ENCODE measurements at places on chromosomes 3 and 15.

- no peak for DNase-seq
Measured at GRCh38 chr15:71447328-71448250, 332.3 kb downstream of the THSD4 start.

- peak; percentile 2 for DNase-seq
Measured at GRCh38 chr3:184015381-184016019, 2.2 kb downstream of the ABCC5 start.

GRCh38 chr3:134652409-134652831 is 1.6 kb upstream of the KY start:
- no peak for DNase-seq

DNA sequence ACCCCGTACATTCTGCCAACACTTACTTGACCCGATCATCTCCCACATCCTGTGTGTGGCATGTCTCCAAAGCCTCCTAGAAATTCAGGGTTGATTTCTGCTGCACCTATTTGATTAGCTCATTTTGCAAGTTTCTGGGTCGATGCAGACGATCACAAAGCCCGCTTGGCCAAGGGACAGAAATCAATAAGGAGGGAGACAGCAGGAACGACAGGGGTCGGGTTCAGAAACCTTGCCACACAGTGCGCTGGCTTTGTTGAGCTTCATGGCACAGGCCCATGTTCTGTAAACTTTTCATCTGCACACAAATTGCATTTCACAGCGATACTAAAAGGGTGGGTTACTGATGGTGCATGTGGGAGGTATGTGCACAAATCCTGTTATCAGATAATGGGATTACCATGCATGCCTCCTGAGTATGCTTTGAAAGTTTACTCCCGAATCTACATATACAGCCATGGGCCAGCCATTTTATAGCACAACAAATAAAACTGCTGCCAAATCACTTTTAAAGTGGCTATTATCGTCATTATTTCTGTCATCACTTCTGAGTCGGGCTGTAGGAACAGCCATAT is 95.9 kb upstream of the ATP11B start:
- no peak for DNase-seq

- DNase-seq: no peak
Measured at GRCh38 chr3:72903004-72903403, 15.2 kb downstream of the GXYLT2 start.

GRCh38 chr15:45249125-45249780 is 2.8 kb upstream of the SLC28A2 start:
- no peak for DNase-seq

- no peak for DNase-seq
Measured at GRCh38 chr15:61748529-61748928, 311.7 kb downstream of the VPS13C start.

GRCh38 chr15:47194718-47195117 is 522.6 kb upstream of the SEMA6D start:
- no peak for DNase-seq

DNA sequence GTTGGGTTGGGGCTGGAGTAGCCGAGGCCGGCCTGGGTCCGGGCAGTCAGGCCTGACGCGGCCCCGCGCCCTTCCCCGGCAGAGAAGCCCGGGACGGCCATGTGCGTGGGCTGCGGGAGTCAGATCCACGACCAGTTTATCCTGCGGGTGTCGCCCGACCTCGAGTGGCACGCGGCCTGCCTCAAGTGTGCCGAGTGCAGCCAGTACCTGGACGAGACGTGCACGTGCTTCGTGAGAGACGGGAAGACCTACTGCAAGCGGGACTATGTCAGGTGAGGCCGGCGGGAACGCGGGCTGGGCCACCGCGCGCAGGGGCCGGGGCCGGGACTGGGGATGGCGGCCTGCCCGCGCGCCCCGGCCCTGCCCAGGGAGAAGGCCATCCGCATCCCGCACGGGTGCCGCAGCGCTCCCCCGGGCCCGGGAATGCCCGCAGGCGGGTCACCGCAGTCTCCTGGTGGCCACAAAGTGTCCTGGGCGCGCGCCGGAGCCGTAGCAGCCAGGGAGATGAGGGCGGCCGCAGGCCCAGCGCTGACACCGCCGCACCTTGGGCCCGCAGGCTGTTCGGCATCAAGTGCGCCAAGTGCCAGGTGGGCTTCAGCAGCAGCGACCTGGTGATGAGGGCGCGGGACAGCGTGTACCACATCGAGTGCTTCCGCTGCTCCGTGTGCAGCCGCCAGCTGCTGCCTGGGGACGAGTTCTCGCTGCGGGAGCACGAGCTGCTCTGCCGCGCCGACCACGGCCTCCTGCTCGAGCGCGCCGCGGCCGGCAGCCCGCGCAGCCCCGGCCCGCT is 1.3 kb downstream of the ISL2 start:
- no peak for DNase-seq

DNA sequence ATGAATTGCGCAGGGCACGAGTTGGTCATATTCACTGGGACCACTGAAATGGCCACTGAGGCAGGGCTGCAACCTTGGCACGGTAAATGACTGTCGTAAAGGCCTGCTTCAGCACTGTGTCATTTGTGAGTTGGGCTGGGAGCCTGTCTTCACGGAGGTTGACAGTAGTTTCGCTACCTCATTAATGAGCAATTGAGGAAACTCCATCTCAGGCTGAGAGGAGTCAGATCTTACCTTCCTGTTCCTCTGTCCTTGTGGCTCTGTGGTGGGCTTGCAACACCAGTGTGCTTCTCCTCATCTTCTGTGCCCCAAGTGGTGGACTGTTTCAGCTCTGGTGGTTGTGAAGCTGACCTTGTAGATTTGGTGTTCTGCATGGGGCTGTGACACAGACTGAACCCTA is 80.1 kb upstream of the EIF1B start:
- DNase-seq: no peak

- DNase-seq: no peak
Measured at GRCh38 chr15:95291898-95292472, 1038.5 kb upstream of the NR2F2 start.

DNA sequence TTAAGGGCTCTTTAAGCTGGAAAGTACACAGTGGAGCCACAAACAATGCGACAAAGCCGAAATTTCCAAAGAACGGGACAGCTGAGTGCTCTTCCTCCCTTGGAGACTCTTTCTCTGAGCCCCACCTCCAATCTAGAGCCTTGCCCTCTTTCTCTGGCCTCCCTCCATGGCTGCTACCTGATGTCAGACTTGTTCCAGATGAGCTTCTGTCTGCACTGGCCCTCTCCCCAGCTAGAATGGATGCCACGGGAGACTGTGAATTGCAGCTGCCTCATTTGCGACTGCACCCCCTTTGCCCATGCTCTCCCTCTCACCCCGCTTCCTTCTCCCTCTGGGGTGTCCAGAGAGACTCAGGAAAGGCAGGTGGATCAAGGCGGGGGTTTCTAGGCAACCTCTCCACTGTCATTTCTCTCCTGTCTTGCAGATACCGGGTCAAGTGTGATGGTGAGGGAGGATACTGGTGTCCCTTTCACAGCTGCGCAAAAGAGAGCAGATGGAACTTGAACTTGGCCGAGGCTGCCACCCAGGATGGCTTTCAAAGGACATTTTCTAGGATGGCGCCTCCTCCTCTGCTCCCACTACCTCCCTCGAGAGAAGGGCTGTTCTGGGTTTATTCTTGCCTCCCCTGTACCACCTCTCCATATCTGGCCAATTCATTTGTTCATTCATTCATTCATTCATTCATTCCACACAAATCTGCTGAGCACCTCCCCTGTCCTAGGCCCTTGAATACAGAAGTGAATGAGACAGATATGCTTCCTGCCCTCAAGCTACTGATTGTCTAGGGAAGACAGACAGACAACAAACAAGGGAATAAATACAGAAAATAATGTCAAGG is 12.8 kb downstream of the ATP2B2 start:
- DNase-seq: no peak

DNA sequence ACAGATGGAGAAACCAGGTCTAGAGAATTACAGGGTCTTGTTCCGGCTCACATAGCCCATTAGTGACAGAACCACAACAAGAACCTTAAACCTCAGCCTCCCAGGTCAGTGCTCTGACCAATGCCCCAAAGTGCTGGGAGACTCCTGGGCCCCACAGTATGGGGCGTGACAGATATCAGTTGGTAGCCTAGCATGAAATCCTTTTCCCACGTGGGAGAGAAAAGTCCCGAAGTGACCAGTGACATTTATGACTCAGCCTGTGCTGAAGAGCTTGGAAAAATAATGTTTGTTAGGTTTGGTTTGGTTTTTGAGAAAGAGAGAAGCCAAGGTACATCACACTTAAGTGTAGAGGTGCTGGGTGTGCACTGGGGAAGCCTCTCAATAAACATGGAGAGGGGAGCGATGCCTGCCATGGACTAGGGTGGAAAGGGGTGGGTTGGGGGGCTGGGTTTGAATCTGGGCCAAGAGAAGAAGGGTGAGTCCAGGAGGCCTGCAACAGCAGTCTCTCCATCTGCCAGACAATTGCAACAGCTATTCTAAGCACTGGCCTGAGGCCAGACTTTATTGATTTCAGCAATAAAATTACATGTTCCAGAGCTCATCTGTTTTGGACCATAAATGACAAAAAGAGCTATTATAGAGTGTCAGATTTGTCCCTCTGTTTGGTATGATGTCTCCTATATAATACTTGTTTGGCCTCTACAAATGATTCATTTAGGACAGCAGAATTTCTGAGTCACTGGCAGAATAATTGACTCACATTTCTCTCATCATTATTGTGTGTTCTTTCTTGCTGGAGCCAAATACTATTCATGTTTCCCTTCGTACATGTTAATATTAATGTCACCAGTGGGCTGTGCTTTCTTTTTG is 43.4 kb downstream of the C2CD4A start:
- DNase-seq: no peak

GRCh38 chr3:86451749-86452148 is 539.2 kb downstream of the VGLL3 start:
- DNase-seq: no peak

DNA sequence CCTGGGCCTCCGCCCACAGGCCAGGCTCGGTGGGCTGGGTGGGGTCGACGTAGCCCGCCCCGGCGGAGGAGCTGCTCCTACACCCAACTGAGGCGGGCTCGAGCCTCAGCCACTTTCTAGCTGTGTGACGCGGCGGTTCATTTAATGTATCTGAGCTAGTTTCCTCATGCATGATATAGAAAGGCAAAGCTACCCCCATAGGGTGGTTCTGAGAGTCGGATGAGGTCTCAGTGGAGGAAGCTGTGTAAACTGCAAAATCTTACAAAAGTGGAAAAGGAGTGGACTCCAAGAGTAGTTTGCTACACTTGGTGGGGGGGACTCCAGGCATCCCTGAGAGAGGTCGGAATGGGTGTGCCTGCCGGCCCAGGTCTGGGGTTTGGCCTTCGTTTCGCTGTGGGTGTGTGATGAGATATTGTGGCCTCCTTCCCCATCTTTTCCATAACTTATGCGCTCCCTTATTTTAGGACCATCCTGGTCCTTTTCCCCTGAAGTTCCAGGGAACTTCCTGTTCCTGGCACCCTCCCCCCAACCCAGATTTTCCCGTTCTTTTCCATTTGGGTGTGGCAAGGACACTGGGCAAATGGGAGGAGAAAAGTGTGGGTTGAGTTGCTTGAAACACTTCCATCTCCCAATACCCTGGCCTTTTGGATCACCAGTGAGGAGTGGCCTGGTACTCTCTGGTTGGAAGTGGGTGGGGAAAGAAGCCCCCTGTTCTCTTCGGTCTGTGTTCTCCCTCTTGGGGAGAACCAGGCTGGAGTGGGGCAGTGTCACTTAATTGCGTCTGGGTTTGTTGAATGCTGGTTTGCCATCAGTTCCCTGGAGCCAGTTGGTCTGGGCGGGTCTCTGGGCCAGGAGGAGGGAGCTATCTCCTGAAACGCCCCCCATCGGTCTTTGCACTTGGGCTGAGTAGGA is 1.1 kb downstream of the PDIA5 start:
- no peak for DNase-seq

DNA sequence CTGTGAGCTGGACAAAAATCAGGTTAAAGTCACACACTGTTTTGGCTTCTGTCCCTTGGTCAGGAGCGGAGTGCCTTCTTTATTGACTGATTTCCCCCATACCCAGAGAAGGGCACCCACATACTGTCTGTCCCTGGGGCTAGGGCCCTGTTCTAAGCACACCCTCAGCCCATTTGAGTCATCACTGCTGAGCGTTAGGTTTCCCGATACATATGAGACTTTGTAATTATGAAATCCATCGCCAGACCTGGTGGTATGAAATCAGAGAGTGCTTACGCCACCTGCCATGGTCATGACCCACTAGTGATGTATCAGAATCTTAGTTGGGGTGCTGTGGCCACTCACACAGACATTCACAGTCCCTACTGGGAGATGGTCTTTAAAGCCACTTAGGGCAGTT is 96.8 kb downstream of the CHDH start:
- DNase-seq: no peak

DNA sequence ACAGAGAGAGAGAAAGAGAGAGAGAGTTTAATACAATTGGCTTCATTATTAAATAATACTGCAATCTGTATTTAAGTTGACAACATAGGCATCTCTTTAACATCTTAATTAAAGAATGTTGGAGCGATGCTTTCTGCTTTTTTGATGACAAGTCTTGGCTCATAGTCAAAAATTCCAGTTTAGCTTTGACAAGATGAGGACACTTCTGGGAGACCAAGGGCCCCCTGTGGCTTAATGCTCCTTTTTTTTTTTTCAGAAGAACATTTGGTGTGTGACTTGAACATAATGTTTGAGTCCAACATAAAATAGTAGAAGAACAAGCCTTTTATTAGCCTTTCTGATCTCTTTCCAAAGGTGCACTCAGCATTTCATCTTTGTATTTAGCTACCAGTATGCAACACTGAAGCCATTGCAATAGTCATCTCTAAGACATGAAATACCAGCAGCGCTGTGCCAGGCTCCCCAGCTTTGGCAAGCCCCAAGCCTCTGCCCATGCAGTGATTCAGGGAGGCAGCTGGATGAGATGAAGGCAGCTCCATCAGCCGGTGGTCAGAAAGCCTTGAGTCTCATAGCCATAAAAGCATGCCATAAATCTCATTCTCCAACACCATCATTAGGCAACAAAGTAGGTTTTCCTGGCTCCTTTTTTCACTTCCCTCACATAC is 349.4 kb upstream of the SEMA6D start:
- DNase-seq: no peak

GRCh38 chr3:17336291-17336690 is 406.1 kb downstream of the TBC1D5 start:
- no peak for DNase-seq

DNA sequence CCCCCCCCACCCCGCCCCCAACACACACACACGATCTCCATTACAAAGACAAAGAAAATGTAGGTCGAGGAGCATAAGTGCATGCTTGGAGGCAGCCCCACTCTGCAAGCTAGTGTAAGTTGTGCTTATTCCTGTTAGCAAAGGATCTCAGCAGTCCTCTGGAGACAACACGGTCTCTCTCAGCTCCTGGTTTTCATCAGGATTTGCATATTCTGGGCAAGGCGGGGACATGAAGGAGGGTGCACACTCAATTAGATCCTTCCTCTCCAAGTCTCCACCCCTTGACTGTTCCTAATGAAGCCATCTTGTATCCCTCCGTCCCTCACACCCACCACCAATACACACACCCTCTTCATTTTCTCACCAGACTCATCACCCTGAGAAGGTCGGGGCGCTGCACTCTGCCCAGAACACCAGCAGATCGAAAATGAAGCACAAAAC is 63.8 kb downstream of the MRPL46 start:
- DNase-seq: no peak

DNA sequence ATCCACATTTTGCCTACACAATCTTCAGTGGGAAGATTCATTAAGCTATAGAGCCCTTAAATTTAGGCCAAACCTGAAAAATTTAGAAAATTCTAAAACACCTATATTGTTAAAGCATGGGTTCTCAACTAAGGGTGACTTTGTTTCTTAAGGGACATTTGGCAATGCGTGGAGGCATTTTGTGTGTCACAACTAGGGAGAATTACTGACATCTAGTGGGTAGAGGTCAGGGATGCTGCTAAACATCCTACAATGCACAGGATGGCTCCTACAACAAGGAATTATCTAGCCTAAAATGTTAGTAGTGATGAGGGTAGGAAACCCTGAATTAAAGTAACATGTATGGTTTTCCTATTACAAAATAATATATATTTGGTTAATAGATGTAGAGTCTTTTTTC is 55.8 kb downstream of the TBC1D5 start:
- DNase-seq: no peak

Measured in hypothalamus (tissue), 51 donors.